ENCODE measurements at places on chromosomes 6 and 20. TPM values are rescaled to one million over a fixed set of nuclear protein-coding genes. Genes with fewer than 3 reads are reported as not detected.

Gene PLA2G7
- total RNA-seq: not detected

Gene SEL1L2
- total RNA-seq: not detected

Gene FAM209B
- 2.3 TPM for total RNA-seq

Gene SLC16A10
- 14.3 TPM for total RNA-seq

Gene SULF2
- total RNA-seq: 1.4 TPM

DNA sequence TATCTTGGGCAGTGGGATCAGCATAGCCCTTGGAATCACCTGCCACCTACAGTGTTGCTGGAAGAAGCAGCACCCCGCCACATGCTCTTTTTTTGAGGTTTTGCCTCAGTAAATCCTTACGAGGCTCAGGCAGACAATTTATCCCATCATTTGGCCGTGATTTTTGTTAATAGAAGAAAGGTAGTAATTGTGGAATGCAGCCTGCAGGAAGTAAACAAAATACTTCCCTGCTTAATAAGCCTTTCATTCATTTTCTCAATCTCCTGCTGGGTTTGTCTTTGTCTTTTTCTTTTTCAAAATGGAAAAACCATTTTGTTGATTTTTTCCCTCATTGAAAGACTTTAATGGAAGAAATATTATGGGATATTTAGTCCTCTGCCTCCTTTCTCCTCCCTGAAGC lies 93.7 kb upstream of the CD83 start:
- no peaks in the 10 kb centered on the region for H3K4me1 ChIP-seq
- H3K36me3 ChIP-seq: no peaks in the 10 kb centered on the region
- peaks cover 25% of the 10 kb centered on the region for H3K27me3 ChIP-seq
- no peak for DNase-seq
- H3K4me3 ChIP-seq: no peak overlapping the region

Gene TRDN
- not detected for total RNA-seq

DNA sequence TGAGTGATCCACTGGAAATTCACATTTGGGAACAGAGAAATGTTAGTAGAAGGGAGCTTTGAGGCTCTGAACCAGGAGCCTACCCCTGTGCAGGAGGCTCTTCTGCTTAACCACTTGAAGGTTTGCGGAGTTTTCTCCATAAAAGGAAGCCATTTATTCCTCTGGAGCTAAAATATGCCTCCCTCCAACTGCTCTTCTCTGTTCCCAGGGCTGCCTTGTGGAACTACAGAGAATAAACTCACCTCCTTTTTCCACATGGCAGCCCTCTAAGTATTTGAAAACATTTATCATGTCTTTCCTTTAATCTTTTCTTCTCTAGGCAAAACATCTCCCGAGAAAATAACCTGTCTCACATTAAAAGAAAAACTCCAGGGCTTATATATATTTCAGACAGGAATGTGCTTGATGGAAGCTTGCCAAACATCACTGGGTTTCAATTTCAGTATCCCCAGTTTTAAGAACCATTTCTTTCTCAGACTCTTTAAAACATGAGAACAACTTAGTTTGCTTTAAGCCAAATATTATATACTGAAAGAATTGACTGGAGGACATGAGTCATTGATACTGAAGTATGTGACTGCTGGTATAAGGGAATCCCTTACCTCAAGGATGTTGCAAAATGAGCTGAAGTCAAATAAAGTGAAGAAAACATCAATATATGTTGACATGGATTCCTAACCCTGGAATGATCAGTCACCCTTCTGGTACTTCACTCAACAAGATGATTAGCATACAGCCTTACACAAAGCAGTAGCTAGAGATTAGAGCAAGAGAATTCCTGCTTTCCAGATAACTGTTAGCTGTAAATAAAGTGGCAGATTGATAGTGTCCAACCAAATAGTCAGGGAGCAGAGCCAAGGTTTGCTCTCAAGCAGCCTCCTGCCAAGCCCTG lies 74.0 kb downstream of the ZBTB2 start:
- H3K27ac ChIP-seq: no peak overlapping the region
- no peaks in the 10 kb centered on the region for H3K4me1 ChIP-seq
- no peak overlapping the region for H3K4me3 ChIP-seq
- no peaks in the 10 kb centered on the region for H3K27me3 ChIP-seq

GRCh38 chr6:73699676-73700459 lies 3.9 kb downstream of the CD109 start:
- peaks cover 10% of the 10 kb centered on the region for H3K4me1 ChIP-seq
- DNase-seq: no peak
- no peak overlapping the region for H3K27ac ChIP-seq

DNA sequence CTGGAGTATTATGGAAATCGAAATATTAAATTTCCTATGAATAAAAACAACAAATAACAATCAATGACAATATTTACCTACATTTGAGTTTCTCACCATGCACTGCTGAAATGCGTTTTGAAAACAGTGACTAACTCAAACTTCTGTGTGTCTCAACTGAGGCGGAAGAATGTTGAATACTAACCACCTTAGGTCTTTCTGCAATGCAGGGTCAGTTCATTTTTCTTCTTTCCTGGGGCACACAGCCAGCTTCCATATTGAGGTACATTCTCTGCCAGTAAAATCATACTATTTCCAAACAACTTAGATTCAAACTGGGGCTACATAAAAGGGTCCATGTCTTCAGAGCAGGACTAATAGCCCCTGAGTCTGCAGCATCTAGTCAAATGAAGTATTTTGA lies 310.1 kb downstream of the UTRN start:
- no peak for DNase-seq
- H3K27me3 ChIP-seq: no peaks in the 10 kb centered on the region
- H3K4me3 ChIP-seq: no peak overlapping the region
- no peak overlapping the region for H3K27ac ChIP-seq
- H3K36me3 ChIP-seq: peaks cover 11% of the 10 kb centered on the region

Gene HTR1E
- total RNA-seq: not detected

Gene HLA-G
- not detected for total RNA-seq
